T-helper 2 cell (primary cell): ENCODE measurements at places on chromosomes 5 and 9.

DNA sequence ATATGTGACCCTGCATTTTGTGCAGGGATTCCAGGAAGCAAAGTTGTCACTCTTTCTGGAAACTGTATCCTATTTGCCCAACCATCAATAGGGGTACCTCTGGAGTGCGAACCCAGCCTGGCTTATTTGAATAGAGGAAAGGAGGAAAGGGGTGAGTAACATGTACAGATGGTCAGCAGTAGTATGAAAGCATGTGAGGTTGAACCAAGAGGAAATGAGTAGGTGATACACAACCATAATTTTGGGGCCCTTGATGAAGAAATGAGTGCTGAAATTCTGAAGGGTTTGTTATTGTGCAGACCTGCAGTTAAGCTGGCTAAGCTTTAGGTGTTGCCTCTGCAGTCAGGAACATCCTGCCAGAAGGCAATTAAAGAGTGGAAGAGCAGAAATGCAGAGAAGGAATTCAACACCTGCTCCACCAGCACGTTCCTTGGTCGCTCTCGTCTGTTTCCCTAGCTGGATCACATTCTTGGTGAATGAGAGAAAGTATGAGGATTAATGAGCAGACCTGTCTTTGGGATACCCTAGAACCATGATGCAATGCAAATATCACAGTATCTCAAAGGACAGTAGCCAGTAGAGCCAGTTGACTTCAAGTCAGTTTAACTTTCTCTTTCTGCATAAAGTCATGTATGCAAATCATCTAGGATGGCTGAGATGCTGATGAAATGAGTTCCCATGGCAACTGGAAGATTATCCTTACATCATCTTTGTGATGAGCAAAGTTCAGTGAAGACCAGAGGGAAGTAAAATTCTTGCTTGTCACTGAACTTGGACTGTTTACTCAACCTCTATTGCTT, 13.2 kb upstream of the IL12B start:
- no peak for DNase-seq

DNA sequence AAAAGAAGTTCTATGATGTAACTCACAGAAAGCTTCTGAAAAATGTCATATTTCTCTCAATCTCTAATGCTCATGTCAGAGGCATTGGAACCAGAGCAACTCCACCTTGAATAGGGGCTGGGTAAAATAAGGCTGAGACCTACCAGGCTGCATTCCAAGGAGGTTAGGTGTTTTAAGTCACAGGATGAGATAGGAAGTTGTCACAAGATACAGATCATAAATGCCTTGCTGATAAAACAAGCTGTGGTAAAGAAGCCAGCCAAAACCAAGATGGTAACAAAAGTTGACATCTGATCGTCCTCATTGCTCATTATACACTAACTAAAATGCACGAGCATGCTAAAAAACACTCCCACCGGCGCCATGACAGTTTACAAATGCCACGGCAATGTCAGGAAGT, 411.1 kb upstream of the GRIA1 start:
- DNase-seq = no peak

DNA sequence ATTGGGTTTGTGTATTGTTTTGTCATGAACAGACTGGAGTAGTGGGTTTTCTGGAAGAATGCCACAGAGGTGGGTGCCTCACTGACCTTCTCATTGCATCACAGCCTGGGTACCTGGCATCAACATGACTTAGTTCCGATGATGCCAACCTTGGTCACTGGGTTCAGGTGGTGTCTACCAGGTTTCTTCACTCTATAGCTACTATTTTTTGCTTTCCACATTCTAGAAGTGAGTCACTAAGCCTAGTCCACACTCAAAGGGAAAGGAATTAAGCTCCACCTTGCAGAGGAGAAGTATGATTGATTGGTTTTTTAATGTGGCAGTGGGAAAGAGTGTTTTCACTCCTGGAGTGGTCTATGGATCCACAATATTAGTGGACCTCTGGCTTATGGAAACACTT, 391.9 kb downstream of the DMRT2 start:
- DNase-seq = no peak

- DNase-seq = no peak
Measured at GRCh38 chr5:137113161-137113560, 386.0 kb downstream of the SPOCK1 start.

GRCh38 chr9:30280229-30280900, 2104.1 kb upstream of the ACO1 start:
- DNase-seq = no peak

- no peak for DNase-seq
Measured at GRCh38 chr5:147504535-147504934, 5.3 kb downstream of the DPYSL3 start.

- no peak for DNase-seq
Measured at GRCh38 chr9:90307167-90307833, 335.3 kb downstream of the DIRAS2 start.

DNA sequence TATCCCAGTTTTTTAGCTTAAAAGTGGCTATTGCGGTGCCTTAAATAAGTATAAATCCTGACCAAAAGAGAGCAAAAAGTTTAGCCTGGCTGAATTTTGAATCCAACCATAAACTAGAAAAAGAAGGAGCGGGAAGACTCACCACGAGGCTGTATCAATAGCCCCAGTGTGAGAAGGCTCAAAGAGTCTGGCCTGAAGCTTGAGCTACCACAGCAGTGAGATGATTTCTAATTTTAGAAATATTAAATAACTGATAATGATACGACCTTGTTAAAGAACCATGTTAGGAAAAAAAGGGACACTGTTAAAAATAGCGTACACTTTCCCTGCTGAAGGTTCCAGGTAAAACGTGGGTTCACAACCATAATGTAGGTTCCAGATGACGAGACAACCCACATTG, 134.1 kb upstream of the ZNF462 start:
- DNase-seq = no peak

DNA sequence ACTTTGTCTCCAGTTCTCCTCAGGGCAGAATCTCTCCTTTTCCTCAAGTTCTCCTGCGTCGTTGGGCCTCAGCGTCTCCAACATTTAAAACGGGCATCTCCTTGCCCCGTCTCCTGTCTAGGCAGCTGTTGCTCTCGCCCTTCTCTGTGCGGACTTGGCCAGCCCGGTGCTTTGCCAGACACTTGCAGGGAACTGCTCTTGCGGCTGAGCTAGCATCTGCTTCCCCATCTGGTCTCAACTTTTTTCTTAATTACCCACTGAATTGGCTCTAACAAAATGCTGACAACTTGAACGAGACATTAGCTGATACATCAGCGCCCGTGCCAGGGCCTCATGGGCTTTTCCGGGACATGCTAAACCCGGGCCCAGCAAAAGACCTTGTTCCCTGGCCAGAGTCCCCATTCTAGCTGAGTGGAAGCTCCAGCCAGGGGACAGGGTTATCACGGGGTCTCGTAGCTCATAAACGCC, 25.1 kb downstream of the ZNF618 start:
- no peak for DNase-seq

- DNase-seq = no peak
Measured at GRCh38 chr9:86846656-86847055, 100.7 kb downstream of the GAS1 start.

DNA sequence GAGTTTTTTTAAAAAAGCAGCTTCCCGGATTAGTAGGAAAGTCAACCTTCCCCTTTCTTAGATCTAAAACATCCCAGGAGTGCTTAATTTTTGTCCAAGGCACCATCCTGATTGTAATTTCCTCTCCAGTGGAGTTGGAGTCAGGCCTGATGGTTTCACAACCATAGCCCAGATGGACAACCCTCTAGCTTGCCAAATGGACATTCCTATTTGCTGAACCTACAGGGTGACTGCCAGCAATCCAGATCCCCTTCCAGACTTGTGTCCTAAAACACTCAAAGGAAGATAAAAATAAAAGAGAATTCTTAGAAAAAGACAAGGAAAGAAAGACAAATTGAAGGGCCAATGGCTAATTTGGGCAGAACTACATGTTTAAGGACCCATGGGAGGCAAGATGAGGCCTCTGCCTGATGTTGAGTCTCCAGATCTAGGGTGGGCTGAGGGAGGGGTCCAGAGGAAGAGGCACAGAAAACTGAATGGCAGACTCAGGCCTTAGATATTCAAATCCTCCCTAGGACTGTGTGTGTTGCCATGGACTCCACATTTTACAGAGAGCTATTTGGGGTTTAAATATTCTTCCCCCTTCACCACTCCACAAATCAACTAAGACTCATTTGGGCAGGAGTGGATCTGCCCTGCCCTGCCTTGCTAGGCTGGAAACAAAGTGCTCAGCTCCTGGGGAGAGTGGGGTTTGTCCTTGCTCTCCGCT, 38.5 kb upstream of the SLC44A1 start:
- DNase-seq = no peak

DNA sequence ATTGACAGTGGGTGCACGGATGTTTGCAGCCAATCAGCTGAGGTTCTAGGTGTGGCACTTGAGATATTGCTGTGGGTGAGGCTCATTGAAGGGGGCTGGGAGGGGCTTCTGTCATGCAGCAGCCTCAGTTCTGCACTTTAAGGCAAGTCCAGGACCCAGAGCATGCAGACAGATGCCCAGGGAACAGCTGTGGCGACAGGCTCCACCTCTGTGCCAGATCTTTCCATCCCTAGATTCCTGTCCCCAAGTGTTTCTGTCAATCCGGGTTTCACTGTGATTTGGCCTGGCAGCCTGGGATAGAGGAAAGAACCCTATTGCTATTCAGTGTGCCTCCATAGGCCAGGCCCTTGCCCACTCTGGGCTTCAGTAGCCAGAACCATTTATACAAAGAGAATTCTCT, 20.8 kb upstream of the CERCAM start:
- no peak for DNase-seq

DNA sequence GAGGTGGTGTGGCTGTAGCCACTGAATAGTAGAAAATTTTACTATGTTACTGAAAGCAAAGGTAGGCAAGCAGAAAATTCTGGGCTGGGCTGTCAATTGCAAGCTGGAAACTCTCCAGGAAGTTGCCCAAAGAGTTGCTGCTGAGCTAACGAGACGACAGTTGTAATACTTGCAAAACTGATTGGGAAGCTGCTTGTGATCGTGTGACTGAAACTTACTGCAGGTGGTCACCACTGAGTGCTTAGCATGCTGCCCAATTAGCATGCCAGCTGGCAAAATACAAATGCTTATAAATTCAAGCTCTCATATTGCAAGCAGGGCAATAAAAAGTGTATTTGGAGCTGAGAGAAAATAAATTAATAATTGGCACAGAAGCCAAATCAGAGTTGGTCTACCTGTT, 758.5 kb upstream of the EDIL3 start:
- DNase-seq = no peak

GRCh38 chr5:14213253-14213652, 70.1 kb downstream of the TRIO start:
- no peak for DNase-seq

GRCh38 chr9:128892221-128892921, 10.4 kb downstream of the LRRC8A start:
- no peak for DNase-seq

DNA sequence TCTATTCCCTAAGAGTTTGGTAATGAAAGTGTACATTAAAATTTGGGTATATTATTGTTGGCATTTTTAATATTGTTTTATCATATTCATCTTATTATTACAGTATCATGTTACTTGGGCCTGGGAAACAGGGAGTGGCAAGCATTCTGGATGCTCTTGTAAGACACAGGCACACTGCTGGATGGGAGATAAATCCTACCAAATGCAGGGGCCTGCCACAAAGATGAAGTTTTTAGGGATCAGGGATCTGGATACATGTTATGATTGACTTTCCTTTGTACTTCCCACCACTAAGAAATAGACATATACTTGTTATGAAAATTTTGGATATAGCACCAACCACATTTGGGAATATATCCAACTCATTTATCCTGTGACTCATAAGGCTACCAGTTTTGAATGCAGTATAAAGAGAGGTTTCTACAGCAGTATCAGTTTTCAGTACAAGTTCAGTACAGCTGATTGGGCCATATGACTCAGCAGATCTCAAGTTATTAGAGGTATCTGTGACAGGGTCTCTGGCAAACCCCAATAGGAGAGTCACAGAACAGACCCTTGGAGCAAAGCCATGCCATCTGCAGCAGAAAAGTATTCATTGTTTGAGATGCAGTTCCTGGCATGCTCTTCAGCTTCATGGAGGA, 360.1 kb downstream of the DMAC1 start:
- no peak for DNase-seq

DNA sequence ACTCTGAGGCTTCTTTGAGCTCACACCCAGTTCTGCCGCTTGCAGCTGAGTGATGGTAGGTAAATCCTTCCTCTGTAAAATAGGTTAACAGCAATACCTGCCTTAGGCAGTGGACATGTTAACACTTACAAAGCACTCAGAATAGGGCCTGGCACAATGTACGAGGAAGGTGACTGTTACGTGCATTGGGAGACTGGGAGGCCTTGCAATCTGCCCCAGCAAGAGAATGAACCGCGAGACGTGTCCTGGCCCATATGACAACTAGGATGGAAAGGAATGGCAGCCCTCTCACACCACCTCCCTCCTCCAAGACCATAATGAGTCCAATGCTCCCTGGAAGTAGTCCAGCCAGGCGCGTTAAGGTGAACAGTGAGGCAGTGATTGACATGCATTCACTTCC, 23.1 kb upstream of the AKNA start:
- DNase-seq = no peak

DNA sequence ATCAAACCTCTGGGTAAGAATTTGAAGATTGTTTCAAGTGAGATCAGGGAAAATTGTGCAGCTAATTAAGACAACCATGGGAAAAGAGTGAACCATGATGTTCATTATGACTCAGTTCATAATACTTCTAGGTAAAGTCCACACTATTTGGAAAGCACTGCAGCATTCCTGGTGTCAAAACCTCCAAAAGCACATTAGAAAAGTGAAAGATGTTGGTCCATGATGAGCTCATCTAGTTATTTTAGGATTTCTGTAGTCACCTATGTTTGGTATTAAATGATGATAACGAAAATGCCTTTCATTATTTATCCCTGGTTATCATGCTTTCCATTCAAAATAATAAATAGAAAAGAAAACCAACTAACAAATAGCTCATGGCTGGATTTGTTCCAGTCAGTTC, 49.1 kb downstream of the PTCD2 start:
- DNase-seq = no peak

DNA sequence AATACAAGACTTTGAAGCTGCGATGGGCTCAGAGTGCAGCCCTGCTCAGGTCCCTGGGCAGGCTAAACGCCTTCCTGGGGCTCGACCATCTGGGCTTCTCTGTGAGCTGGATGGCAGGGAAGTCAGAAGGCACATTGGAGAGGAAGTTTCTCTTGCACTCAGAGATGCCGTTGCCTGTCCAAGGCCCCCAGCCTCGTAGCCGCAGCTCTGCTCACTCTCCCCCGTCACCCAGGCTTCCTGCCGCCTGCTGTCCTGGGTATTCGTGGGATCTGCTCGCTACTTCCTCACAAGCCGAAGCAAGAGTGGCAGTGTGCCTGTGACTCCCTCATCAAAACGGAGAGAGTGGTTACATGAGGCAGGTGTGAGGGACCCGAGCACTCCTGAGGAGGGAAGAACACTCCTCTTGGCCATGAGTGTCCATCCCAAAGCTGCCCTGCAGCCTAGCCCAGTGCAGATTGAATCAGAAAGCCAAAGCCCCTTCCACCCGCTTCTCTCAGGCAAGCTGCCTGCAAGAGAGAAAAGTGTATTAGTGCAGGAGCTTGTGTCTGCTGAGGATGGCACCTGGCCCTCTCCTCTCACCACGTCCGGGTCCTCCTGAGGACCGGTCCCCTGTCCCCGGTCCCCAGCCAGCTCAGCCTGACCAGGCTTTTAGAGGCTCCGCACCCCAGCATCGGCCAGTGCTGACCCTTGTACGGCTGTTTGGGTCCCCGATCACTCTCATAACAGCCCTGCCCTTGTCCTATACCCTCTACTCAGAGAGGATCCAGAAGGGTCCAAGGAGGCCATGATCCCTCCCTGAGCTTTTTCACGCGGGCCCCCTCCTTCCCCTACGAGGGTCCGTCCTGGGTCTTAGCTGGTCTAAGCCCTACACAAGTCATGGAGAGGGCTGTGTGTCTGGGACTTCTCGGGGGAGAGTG, 7.3 kb downstream of the FCN2 start:
- no peak for DNase-seq

GRCh38 chr5:98997000-98997399, 68.2 kb upstream of the CHD1 start:
- no peak for DNase-seq
